ENCODE measurements at places on chromosomes 1 and 21.
A peak's percentile ranks its signal among the peaks of the same experiment; 100 is the strongest.

GRCh38 chr1:172708452-172708851, 49.5 kb downstream of the FASLG start:
- DNase-seq = no peak

GRCh38 chr1:2471587-2472001, 4.5 kb upstream of the PLCH2 start:
- DNase-seq = no peak

GRCh38 chr1:153342178-153342577, 6.5 kb downstream of the PGLYRP4 start:
- DNase-seq = no peak

DNA sequence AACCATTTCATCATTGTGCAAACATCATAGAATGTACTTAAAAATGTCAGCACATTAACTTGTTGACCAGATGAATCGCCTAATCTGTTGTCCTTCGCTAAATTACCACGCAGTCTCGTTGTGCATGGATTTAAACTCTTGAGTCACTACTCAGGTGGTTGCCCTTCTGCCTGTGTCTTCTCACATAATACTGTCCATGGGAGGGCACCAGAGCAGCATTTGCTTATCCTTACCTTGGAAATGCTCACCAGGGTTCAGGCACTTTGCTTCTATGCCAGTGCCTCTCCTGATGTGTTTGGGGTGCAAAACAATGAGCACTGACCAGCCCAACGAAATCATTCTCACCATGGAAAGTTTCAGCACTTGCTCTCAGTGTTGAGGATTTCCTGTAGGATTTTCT, 559.9 kb downstream of the RWDD3 start:
- no peak for DNase-seq

GRCh38 chr1:247054992-247055415, 23.6 kb downstream of the ZNF670 start:
- no peak for DNase-seq

- DNase-seq = no peak
Observed at GRCh38 chr1:235919833-235920441, 53.2 kb upstream of the LYST start.

DNA sequence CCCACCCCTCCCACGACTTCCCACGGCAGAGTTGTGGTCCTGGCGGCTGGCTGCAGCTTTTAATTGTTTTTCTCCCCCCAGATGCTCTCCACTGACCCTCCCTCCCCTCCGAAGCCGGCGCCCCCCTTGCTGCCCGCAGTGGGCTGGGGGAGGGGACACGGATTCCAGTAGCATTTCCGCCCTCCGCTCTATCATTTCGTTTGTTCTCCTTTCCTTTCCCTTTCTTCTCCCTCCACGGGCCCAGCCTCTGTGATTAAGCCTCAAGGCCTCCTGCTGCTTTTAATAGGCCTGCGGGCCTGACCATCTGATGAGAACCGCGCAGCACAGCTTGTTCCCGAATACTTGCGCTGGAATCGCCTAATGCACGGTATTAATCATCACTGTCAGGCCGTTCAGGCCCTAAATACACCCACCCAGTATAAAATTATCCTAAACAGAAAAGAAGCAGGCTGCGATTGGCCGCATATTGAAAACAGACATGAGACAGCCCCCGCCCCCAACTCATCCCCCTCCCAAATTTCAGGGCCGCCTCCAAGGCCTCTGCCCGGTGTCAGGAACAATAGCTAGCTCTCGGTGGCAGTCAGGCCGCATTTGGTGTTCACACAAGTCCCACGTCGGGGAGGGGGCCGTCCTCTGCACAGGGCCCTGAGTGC, 102.0 kb upstream of the ARHGEF16 start:
- peak; percentile 8 for DNase-seq

DNA sequence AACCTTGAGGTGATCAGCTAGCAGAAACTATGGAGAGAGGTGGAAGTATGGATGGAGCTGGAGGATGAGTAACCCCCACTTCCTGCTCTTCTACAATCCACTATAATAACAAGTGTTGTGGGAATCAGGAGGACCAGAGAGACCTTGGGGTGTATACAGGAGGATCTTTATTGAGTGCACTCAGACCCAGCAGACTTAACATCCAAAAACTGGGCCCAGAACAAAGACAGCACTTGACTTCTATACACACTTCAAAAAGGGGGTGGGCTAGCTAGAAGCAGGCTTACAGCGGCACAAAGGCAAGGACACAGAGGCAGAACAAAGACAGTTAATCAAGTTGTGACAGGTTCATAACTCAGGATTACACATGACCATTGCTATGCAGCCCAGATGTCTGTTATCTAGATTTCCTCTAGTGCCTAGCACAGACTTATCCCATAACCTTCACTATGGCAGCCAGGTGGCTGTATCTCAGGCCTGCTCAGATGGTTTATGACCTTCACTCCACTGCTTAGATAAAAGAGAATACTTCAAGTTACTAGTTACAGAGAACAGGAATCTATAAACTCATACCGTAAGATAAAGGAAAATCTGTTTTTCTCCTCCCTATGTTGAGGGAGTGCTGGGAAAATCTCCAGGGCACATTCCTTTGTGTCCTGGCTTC, 36.1 kb upstream of the PADI2 start:
- no peak for DNase-seq

DNA sequence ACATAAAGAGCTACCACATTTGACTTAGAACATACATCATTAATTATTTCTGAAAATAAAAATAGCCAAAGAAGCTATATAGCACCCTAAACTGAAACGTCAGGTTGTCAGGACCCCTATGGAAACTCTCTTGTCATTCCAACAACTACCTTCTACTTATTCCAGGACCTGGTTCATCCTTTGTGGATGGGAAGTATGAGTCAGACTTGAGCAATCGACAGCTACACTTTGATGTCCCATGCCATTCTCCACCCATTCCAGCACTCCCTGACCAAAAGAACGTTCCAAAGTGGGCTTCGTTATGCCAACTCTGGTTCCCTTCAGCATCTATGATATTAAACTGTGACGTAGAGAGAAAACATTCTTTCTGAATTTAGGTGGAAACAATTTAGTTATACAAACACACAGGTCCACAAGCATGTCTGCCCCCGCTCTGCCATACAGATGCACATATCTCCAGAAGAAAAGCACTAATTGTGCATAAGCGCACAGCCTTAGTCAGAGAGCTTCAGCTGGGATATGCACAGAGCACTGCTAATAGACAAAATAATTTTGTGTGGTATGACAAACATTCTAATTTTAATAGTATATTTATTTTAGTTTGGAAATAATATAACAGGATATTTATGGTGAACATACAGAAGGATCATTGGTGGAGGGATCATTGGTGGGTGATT, 723.1 kb upstream of the B3GALT2 start:
- no peak for DNase-seq

DNA sequence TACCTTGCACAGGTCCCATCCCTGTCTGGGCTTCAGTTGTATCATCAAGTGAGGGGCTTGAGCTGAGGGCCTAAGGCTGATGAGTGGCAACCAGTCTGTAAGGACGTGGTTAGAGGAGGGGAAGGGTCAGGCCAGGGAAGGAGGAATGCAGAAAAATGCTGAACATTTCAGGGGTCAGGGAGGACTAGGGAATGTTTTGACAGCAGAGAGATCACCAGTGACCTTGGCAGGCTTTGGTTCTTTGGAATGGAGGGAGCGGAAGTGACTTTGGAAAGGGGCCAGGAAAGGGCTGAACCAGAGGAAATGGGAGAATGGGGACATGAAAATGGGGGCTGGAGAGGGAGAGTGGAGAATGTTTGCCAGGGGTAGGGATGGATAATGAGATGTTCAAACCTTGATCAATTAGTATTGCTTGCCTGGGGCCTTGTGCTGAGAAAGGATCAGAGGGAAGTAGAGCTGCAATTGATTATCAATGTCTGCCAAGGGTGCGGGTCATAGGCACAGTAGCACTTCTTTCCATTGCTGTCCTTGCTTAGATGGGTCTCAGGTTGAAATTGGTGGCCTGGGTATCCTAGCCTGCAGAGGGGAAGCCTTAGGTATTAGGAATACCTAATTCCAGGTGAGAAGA, 7.4 kb downstream of the LDLRAP1 start:
- DNase-seq = no peak

GRCh38 chr1:54542120-54542961, 5.7 kb upstream of the ACOT11 start:
- peak; percentile 58 for DNase-seq

DNA sequence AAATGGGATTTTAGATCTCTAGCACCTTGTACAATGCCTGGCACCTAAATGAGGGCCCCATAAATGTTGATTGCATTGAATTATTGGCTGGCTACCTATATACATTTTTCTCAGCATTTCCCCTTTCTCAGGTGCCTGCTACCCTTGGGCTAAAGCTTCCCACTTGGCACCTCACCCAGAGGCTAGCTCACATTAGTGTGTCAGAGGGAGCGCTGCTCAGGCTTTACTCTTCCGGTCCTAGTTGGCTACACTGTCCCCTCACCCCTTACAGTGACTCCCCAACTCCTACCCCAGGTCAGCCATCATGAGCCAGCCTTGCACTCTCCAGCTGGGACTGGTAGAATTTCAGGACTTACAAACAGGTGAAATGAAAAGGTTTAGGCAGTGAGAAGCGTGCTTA, 9.5 kb downstream of the TRAF5 start:
- no peak for DNase-seq

GRCh38 chr1:243621973-243622372, 228.1 kb downstream of the AKT3 start:
- no peak for DNase-seq

GRCh38 chr1:172699695-172700227, 40.9 kb downstream of the FASLG start:
- no peak for DNase-seq

DNA sequence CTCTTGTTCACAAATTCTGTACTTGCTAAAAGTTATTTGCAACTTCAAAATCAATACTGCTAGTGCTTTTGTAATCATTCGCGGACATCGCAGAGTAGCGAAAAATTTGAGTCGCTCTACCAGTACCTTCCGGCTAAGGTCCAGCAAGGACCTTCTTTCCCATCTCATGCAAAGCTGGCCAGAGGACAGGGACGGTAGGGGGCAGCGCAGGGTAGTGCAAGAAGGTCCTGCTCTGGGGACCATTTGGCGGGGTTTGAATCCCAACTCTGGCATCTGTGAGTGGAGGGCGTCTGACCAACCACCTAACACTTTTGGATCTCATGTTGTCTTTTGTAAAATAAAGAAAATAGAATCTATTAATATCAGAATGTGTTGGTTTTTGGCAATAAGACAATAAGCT, 258.3 kb downstream of the SPATA17 start:
- no peak for DNase-seq

DNA sequence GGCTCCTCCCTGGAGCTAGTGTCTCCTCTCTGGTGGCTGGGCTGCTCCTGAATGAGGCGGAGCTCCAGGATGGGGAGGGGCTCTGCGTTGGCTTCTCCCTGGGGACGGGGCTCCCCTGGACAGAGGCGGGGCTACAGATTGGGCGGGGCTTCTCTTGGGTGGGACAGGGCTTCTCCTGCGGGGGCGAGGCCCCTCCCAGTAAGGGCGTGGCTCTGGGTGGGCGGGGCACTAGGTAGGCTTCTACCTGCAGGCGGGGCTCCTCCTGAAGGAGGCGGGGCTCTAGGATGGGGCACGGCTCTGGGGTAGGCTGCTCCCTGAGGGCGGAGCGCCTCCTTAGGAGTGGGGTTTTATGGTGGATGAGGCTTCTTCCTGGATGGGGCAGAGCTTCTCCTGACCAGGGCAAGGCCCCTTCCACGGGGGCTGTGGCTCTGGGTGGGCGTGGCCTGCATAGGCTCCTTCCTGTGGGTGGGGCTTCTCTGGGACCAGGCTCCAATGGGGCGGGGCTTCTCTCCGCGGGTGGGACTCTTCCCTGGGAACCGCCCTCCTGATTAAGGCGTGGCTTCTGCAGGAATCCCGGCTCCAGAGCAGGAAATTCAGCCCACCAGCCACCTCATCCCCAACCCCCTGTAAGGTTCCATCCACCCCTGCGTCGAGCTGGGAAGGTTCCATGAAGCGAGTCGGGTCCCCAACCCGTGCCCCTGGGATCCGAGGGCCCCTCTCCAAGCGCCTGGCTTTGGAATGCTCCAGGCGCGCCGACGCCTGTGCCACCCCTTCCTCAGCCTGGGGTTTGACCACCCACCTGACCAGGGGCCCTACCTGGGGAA, 22.7 kb upstream of the ARF1 start:
- DNase-seq = no peak

DNA sequence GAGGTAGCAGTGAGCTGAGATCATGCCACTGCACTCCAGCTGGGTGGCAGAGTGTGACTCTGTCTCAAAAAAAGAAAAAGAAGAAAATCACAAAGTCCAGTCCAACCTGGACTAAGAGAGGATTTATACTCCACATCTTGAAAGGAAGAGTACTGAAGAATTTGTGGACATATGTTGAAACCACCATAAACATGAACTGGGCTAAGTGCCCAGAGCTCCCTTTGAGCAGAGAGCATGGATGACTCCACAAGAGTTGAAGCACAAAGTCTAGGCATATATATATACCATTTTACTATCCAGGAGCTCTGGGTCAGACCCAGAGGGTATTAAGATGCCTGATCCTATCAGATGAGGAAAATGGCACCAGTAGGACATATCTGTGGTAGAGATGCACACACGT, 86.6 kb downstream of the OMA1 start:
- DNase-seq = peak; percentile 32

- no peak for DNase-seq
Observed at GRCh38 chr1:45412899-45413298, 72.7 kb upstream of the MUTYH start.

DNA sequence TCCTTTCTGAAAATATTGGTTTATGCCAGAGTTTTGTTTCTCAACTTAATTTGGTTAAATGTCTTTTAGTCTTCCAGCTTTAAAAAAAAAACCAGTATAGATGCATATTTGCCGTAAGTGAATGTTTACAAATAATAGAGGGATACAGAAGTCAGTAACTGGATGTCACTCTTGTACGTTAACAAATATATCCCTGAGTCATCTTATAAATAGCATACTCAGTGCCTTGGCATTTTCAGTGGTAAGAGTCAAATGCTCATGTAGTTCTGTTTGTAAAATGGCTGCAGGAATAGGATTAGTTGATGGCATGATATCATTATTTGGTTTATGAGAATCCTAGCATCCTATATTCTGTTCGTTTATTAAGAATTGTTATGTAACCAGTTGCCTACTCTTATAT, 55.4 kb downstream of the SPEN start:
- no peak for DNase-seq

GRCh38 chr1:12173631-12174121, 6.9 kb downstream of the TNFRSF1B start:
- no peak for DNase-seq

DNA sequence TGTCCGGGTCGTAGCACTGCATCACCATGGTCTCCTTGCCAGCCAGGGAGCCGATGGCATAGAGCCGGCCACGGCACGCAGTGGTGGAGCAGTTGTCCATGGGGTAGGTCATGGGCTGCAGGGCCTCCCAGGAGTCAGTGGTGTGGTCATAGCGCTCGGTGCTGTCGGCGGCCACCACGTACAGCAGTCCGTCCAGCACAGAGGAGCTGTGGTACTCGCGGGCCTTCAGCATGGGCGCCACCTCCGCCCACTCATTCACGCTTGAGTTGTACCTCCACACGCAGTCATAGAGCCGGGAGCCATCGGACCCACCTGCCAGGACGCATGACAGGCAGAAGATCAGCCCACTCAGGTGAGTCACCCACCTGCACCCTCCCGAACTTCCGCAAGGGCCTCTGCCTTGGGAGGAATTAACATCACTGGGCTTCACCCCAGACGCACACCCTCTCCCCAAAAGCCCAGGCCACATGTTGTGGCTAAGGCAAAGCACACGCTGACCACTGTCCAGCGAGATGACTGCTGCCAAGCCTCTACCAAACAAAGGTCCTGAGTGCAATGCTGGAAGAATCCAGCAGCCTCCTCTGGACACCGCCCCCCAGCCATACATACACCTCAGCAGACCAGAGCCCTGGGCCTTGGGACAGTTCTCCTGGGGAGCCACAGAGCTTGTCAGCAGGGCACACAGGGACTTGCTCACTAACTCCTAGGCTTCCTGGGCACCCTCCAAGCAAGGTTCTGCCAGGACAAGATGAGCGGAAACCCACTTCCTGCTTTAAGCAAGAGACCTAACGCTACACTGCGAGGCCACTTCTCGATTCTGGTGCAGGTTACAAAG, 3.3 kb downstream of the KLHL21 start:
- DNase-seq = no peak

All from DMS 273 treated with DMSO at 0.1 percent for 48 hours (cell line).